Common myeloid progenitor, CD34-positive (primary cell): ENCODE measurements at places on chromosomes 16 and 17.

- no peak for DNase-seq
- H3K27ac ChIP-seq: no peak overlapping the region
- no peaks in the 10 kb centered on the region for H3K36me3 ChIP-seq
- H3K4me1 ChIP-seq: no peaks in the 10 kb centered on the region
- H3K27me3 ChIP-seq: no peaks in the 10 kb centered on the region
Observed at GRCh38 chr16:83711069-83711468, 96.7 kb upstream of the HSBP1 start.

GRCh38 chr17:5526821-5527598 is 40.6 kb downstream of the MIS12 start:
- no peak overlapping the region for H3K4me3 ChIP-seq
- H3K36me3 ChIP-seq: peaks cover 5% of the 10 kb centered on the region
- H3K27ac ChIP-seq: no peak overlapping the region
- H3K27me3 ChIP-seq: no peaks in the 10 kb centered on the region
- peaks cover 20% of the 10 kb centered on the region for H3K4me1 ChIP-seq

GRCh38 chr17:5434984-5435383 is 4.0 kb downstream of the C1QBP start:
- H3K4me3 ChIP-seq: no peak overlapping the region
- peaks cover 19% of the 10 kb centered on the region for H3K36me3 ChIP-seq
- H3K4me1 ChIP-seq: peaks cover 17% of the 10 kb centered on the region
- no peak for DNase-seq

DNA sequence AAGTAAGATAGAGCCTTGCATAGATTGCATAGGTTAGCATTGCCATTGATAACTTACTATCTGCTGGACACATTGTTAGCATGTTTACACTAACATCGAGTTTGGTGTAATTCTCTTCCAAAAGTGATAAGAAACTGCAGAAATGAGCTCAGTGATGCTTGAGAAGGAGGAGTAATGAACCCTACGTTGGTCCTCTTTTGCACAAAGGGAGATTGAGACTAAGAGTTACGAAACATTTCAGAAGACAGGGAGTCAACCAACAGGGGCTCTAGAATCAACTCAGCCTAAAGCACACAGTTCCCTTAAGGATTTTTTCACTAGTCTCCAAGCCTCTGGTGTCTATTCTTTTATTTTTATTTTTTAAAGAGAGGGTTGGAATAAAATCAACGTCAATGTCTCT is 6.8 kb downstream of the CCL7 start:
- H3K36me3 ChIP-seq: no peaks in the 10 kb centered on the region
- H3K4me3 ChIP-seq: no peak overlapping the region
- H3K27ac ChIP-seq: no peak overlapping the region
- no peak for DNase-seq

DNA sequence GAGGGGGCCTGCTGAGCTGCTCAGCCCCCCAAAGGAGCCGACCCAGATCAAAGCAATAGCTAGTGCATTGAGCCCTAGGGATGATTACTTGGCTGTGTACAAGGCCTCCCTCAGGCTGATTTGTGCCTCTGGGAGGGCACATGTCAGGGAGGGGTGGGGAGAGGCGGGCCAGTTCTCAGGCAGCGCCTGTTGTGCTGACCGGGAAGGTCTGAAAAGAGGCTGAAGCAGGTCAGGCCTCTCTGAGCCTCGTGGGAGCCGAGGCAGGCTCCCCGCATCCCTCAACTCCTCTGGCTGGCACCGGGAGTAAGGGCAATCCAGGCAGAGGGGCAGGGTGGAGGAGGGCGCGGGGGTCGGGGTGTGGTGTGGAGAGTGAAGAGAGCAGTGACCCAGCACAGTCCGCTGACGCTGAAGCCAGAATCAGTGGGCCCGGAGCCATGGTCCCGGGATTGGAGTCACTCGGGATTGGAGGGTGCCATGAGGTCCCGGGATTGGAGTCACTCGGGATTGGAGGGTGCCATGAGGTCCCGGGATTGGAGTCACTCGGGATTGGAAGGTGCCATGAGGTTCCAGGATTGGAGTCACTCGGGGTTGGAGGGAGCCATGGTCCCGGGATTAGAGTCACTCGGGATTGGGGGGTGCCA is 3.0 kb downstream of the DCXR start:
- H3K4me3 ChIP-seq: no peak overlapping the region
- H3K36me3 ChIP-seq: peaks cover 14% of the 10 kb centered on the region
- no peaks in the 10 kb centered on the region for H3K27me3 ChIP-seq
- DNase-seq: no peak
- H3K4me1 ChIP-seq: no peaks in the 10 kb centered on the region
- H3K27ac ChIP-seq: no peak overlapping the region

GRCh38 chr16:48158296-48158695 is 2.5 kb upstream of the ABCC12 start:
- no peak overlapping the region for H3K27ac ChIP-seq
- peaks cover 2% of the 10 kb centered on the region for H3K27me3 ChIP-seq
- no peaks in the 10 kb centered on the region for H3K36me3 ChIP-seq
- H3K4me3 ChIP-seq: no peak overlapping the region

GRCh38 chr17:40481106-40481505 is 20.3 kb downstream of the TNS4 start:
- H3K4me1 ChIP-seq: peaks cover 17% of the 10 kb centered on the region
- DNase-seq: no peak
- no peaks in the 10 kb centered on the region for H3K36me3 ChIP-seq
- no peak overlapping the region for H3K27ac ChIP-seq

GRCh38 chr17:9389111-9389527 is 186.5 kb downstream of the STX8 start:
- peaks cover 13% of the 10 kb centered on the region for H3K4me1 ChIP-seq
- no peaks in the 10 kb centered on the region for H3K27me3 ChIP-seq
- peaks cover 10% of the 10 kb centered on the region for H3K36me3 ChIP-seq
- no peak overlapping the region for H3K4me3 ChIP-seq

GRCh38 chr17:82006468-82007227 is 16.0 kb downstream of the CENPX start:
- no peak for DNase-seq
- no peak overlapping the region for H3K27ac ChIP-seq
- no peaks in the 10 kb centered on the region for H3K27me3 ChIP-seq

DNA sequence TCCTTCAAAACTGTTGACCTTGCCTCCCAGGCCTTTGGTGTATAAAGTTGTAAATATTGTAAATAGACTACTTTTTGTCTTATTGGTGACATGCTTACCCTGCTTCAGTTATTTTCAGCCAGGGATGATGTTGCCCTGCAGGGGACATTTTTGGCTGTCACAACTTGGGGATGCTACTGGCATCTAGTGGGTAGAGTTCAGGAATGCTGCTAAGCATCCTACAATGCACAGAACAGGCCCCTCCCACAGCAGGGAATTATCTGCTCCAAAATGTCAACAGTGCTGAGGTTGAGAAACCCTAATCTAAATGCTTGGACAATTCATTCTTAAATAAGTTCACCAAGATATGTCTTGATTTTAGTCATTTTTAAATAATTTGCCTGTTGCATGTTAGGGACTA is 459.8 kb downstream of the PMP22 start:
- no peaks in the 10 kb centered on the region for H3K4me1 ChIP-seq
- no peaks in the 10 kb centered on the region for H3K27me3 ChIP-seq
- H3K36me3 ChIP-seq: no peaks in the 10 kb centered on the region
- no peak overlapping the region for H3K27ac ChIP-seq
- no peak for DNase-seq
- no peak overlapping the region for H3K4me3 ChIP-seq

DNA sequence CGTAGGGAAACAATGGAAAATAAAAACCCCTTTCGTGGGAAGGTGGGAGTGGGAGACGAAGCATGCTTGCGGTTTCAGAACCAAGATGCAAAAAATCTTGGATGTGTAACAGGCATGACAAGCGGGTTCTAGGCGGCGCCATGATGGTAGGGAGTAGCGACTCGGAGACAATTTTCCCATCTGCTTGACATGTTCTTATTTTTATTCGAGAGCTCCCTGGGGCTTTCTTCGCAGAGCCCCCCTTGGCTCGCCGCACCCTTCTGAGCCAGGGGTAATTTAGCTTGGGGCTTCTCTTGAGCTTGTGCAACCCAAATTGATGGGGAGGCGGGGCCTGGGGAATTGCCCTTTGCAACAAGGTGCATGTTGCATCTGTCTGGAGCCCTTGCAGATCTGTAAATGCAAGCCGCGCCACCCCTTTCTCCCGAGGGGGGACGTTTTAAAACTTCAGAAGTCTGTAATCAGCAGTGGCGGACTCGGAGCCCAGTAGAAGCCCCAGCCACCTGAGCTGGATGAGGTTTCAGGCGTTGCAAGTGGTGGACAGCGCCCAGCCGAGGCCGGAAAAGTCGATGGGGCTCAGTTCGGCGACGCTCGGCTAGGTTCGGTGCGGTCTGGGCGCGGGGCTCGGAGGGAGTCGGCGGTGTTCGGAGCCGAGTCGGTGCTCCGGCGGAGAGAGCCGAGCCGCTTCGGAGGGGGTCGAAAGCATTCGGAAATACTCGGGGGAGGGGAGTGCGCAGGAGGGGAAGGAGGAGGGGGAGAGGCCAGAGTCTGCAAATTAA is 2.9 kb downstream of the GNAO1 start:
- peaks cover 3% of the 10 kb centered on the region for H3K4me1 ChIP-seq
- no peak overlapping the region for H3K27ac ChIP-seq
- H3K4me3 ChIP-seq: no peak overlapping the region
- H3K36me3 ChIP-seq: no peaks in the 10 kb centered on the region
- peaks cover 6% of the 10 kb centered on the region for H3K27me3 ChIP-seq

GRCh38 chr16:31371619-31372484 is 16.9 kb downstream of the ITGAX start:
- H3K4me1 ChIP-seq: peaks cover 6% of the 10 kb centered on the region
- no peak for DNase-seq

GRCh38 chr17:44279346-44279665 is 11.4 kb upstream of the SLC4A1 start:
- no peak overlapping the region for H3K27ac ChIP-seq
- no peak overlapping the region for H3K4me3 ChIP-seq
- no peak for DNase-seq
- peaks cover 19% of the 10 kb centered on the region for H3K4me1 ChIP-seq
